ENCODE measurements at places on chromosomes 3 and 15.

GRCh38 chr15:67999320-68000100 is 54.6 kb upstream of the PIAS1 start:
- no peak for DNase-seq

DNA sequence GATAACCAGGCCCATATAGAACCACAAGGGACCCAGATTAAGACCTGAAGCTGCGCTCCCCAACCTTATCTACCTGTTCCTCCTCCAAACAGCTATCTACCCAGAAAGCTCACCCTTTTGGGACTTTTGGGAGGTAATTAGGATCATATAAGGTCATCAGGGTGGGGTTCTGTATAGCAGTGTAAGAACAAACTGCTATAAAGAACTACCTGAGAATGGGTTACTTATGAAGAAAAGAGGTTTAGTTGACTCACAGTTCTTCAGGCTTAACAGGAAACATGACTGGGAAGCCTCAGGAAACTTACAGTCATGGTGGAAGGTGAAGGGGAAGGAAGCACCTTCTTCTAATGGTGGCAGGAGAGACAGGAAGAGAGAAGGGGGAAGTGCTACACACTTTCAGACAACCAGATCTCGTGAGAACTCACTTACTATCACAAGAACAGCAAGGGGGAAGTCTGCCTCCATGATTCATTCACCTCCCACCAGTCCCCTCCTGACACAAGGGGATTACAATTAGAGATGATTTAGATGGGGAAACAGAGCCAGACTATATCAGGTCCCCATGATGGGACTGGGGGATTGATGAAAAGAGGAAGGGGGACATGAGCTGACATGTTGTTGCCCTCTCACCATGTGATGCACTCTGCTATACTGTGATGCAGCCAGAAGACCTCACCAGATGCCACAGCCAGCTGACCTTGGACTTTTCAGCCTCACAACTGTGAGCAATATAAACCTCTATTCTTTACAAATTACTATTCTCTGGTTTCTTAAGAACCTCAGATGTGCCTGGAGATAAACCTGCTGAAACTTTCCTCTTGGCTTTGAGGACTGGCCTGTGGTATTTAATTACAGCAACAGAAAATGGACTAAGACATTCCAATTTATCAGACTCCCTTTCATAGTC is 15.3 kb upstream of the FMN1 start:
- DNase-seq: no peak

DNA sequence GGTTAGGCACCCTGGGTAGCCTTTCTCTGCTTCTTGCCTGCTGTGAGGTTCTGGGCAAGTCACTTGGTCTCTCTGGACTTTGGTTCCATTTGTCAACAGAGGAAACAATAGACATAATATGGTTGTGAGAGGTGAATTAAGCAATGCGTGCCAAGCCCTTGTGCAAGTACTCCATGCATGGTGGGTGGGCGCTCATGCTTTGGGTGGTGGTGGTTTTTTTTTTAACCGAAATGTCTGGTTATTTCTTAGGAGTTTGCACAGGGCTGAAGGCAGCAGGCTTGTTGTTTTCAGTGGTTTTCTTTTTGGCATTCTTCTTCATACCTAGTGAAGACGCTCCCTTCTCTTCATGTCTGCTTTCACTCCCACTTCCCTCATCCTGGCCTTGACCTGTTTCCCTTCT is 84.2 kb upstream of the LRTM1 start:
- no peak for DNase-seq

- no peak for DNase-seq
Observed at GRCh38 chr3:165696496-165696895, 140.7 kb downstream of the BCHE start.

DNA sequence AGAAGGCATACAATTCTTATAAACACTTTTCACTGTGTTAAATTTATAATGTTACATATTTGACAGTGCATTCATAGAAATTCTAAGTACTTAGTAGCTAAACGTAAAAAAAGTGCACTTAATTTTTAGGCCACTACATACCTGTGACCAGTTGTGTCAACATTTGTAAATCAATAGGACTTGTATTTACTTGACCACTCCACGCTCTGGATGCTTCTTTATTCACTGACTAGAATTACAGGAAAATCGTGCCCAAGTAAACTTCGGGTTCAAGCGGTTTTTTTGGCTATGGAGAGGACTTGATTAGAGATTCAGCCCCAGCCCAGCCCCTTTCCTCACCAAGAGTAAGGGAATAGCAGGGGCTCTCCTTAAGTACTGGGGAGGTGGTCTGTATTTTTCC is 21.8 kb downstream of the WDR53 start:
- no peak for DNase-seq

Measured in activated gamma-delta T cell treated with anti-CD3 and anti-CD28 coated beads, Interleukin-2, amount 50 U/mL, for 16 hours (primary cell).